ENCODE measurements at places on chromosomes 5 and 9. TPM values are rescaled to one million over a fixed set of nuclear protein-coding genes. Genes with fewer than 3 reads are reported as not detected.

KIAA0825 gene
- 0.30 TPM for total RNA-seq

FRRS1L gene
- total RNA-seq: 0.15 TPM

PLPP7 gene
- not detected for total RNA-seq

FOXD4L5 gene
- 0.10 TPM for total RNA-seq

CNTNAP3B gene
- total RNA-seq: 19.2 TPM

RASGEF1C gene
- 0.15 TPM for total RNA-seq

GRIN3A gene
- not detected for total RNA-seq

TPPP gene
- 5.3 TPM for total RNA-seq

CA9 gene
- 6.1 TPM for total RNA-seq

WDR31 gene
- total RNA-seq: 1.4 TPM

MAMDC2 gene
- total RNA-seq: 0.20 TPM

FOXD4L4 gene
- total RNA-seq: not detected

PCDHA9 gene
- not detected for total RNA-seq

PCDHGA2 gene
- total RNA-seq: 0.66 TPM

OR1Q1 gene
- total RNA-seq: not detected

WHRN gene
- total RNA-seq: 6.9 TPM

ADAMTSL2 gene
- not detected for total RNA-seq

RGS7BP gene
- total RNA-seq: not detected

TYRP1 gene
- not detected for total RNA-seq

CYLC2 gene
- not detected for total RNA-seq

SPINK13 gene
- not detected for total RNA-seq

CKS2 gene
- total RNA-seq: 443 TPM

NPR2 gene
- 5.9 TPM for total RNA-seq

C5orf58 gene
- total RNA-seq: not detected

SPAAR gene
- not detected for total RNA-seq

GNA14 gene
- not detected for total RNA-seq

TMEFF1 gene
- total RNA-seq: 1.5 TPM

MSX2 gene
- total RNA-seq: 6.7 TPM

HNRNPA0 gene
- 52.3 TPM for total RNA-seq

All from A549 treated with DMSO at 1 μM for 4 hours (cell line).